ENCODE measurements at places on chromosomes 1 and 21. TPM values are rescaled to one million over a fixed set of nuclear protein-coding genes. Genes with fewer than 3 reads are reported as not detected.

DNA sequence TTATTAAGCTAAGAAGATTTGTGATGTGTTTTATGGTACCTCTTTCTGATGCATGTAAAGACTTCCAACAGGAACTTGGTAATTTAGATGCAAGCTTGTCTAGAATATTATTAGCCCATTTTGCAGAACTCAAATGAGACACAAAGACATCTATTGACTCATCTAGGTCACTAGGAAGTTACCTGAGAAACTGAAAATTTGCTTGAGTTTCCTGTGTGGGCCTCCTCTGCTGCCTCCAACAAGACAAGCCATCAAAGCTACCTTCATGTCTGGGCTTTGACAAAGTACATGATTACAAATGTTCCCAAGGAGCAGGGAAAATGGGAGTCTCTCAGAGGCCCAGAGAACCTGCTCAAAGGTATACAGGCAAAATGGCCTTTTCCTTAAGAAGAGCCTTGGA, 5.6 kb downstream of the RUNX1 start:
- peaks cover 78% of the 10 kb centered on the region for H3K4me1 ChIP-seq
- H3K27ac ChIP-seq, result peak overlapping the region; percentile 99
- DNase-seq, result no peak
- peaks cover 83% of the 10 kb centered on the region for H3K36me3 ChIP-seq

- DNase-seq, result no peak
- H3K4me3 ChIP-seq, result no peak overlapping the region
- no peaks in the 10 kb centered on the region for H3K36me3 ChIP-seq
- H3K4me1 ChIP-seq, result no peaks in the 10 kb centered on the region
- peaks cover 3% of the 10 kb centered on the region for H3K27me3 ChIP-seq
These were observed 611.7 kb downstream of the LMO4 start for GRCh38 chr1:87940421-87940820.

DNA sequence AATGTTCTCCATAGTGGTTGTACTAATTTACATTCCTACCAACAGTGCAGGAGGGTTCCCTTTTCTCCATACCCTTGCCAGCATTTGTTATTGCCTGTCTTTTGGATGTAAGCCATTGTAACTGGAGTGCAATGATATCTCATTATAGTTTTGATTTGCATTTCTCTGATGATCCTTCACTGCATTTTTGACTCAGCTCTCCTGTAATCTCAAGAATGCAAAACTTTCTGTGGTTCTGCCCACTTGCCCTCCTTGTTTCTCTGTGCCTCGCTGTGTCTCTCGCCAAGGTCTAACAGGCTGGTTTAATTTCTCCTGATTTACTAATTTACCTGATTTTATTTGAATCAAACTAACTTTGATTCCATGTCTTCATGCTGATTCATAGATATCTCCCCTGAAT, 407.9 kb downstream of the ZP4 start:
- no peaks in the 10 kb centered on the region for H3K27me3 ChIP-seq
- H3K36me3 ChIP-seq, result no peaks in the 10 kb centered on the region
- no peak for DNase-seq
- H3K4me3 ChIP-seq, result no peak overlapping the region
- no peak overlapping the region for H3K27ac ChIP-seq
- no peaks in the 10 kb centered on the region for H3K4me1 ChIP-seq

DNA sequence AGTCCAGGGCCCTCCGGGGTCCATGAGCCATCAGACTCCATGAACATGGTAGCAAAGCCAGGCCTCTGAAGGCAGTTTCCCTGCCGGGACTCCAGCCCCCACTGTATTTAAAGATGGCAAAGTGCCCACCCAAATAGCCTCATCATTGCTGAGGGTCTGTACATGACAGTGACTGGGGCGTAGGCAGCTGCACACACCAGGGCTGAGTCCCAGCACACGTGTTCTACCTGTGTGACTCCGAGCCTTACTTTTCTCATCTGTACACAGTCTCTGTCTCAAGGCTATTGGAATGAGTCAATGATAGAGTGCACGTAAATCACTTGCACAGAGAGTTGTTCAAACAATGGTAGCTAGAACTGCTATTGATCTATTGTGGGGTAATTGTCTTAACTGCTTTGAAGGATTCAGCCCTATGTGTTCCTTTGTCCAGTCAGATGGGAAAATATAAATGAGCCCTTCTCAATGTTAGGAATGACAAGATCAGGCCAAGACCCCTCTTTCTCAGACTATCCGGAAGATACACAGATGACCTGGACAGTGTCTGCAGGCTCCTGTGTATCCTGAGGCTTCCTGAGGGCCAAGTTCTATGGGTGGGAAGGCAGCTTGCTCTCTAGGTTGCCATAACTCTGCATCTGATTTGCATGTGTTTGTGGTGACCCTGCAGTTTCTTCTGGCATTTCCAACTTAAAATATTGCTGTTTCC, 48.9 kb downstream of the RASSF5 start:
- peak overlapping the region; percentile 92 for H3K4me3 ChIP-seq
- no peaks in the 10 kb centered on the region for H3K27me3 ChIP-seq

Gene FGR
- not detected for total RNA-seq

Gene NBPF3
- 5.0 TPM for total RNA-seq

DNA sequence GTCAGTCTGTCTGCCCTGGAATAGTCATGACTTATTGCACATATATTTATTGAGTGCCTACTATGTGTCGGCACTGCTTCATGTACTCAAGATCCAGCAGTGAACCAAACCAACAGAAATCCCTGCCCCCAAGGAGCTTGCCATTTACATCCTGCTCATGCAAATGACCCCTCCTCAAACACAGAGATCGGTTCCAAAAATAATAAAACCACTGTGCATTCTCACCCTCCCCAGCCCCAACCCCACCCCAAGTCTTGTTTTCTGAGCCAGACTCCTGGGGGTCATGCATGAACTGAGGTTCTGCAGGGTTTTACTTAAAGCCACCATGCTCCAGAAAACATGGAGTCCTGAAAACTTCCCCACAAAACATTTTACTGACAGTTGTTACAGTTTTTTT, 61.9 kb downstream of the KIAA0040 start:
- H3K27ac ChIP-seq, result no peak overlapping the region
- no peaks in the 10 kb centered on the region for H3K4me1 ChIP-seq
- H3K36me3 ChIP-seq, result no peaks in the 10 kb centered on the region

GRCh38 chr1:151158751-151159251, 2.4 kb downstream of the TNFAIP8L2 start:
- H3K27me3 ChIP-seq, result no peaks in the 10 kb centered on the region
- H3K4me3 ChIP-seq, result peak overlapping the region; percentile 98
- peak overlapping the region; percentile 96 for H3K27ac ChIP-seq
- DNase-seq, result no peak
- peaks cover 53% of the 10 kb centered on the region for H3K36me3 ChIP-seq

Gene ERG
- not detected for total RNA-seq

Gene ZYG11A
- 0.25 TPM for total RNA-seq

- H3K4me3 ChIP-seq, result no peak overlapping the region
- no peaks in the 10 kb centered on the region for H3K4me1 ChIP-seq
- no peaks in the 10 kb centered on the region for H3K36me3 ChIP-seq
- H3K27me3 ChIP-seq, result peaks cover 50% of the 10 kb centered on the region
These were observed 3.6 kb downstream of the ERG start for GRCh38 chr21:38494703-38495102.

DNA sequence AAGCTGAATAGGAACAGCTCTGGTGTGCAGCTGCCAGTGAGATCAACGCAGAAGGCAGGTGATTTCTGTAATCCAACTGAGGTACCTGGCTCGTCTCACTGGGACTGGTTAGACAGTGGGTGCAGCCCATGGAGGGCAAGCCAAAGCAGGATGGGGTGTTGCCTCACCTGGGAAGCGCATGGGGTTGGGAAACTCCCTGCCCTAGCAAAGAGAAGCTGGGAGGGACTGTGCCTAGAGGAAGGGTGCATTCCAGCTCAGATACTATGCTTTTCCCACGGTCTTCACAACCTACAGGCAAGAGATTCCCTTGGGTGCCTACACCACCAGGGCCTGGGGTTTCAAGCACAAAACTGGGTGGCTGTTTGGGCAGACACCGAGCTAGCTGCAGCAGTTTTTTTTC, 183.2 kb downstream of the DNM3 start:
- no peak overlapping the region for H3K4me3 ChIP-seq
- no peak for DNase-seq
- H3K4me1 ChIP-seq, result no peaks in the 10 kb centered on the region
- H3K27me3 ChIP-seq, result peaks cover 17% of the 10 kb centered on the region
- H3K27ac ChIP-seq, result no peak overlapping the region

GRCh38 chr1:37399205-37399604, 75.2 kb upstream of the ZC3H12A start:
- H3K27ac ChIP-seq, result no peak overlapping the region
- DNase-seq, result no peak
- H3K4me1 ChIP-seq, result no peaks in the 10 kb centered on the region
- peaks cover 21% of the 10 kb centered on the region for H3K27me3 ChIP-seq
- H3K4me3 ChIP-seq, result no peak overlapping the region

DNA sequence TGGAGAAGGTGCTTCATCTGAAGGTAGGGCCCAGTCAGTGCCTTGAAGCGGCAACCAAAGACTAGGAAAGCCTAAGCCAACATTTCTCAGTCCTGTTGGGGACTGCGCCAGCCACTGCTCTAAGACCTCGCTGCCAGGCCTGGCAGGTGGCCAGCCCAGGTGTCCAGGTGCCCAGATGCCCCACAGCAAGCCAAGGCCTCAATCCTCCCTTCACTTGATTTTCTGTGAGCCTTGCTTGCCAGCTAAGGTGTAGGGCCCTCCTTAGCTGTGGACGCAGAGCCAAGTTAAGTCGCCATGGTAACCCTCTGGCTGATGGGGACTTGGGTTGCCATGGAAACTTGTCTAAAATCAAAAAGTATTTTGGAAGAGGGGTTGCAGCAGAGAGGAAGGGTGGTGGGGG, 135.0 kb downstream of the NAV1 start:
- no peaks in the 10 kb centered on the region for H3K36me3 ChIP-seq
- H3K27ac ChIP-seq, result no peak overlapping the region
- no peak overlapping the region for H3K4me3 ChIP-seq
- H3K4me1 ChIP-seq, result no peaks in the 10 kb centered on the region
- DNase-seq, result no peak

DNA sequence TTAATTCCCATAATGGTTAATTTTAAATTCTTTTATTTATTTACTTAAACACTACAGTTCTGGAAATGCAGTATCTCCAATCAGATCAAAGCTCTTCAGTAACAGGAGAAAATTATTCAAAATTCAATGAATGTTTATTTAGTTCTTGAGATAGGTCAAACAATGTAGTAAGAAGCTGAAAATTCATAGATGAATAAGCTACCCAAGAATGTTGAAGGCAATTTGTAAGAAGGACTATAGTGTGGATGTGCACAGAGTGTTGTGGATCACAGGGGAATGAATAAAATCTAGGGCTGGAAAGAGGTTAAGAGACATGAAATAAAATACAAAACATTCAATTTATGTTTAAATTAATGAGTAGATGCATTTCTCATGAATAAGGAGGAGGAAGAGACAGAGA, 72.0 kb downstream of the OLFM3 start:
- no peaks in the 10 kb centered on the region for H3K27me3 ChIP-seq
- H3K36me3 ChIP-seq, result no peaks in the 10 kb centered on the region
- H3K27ac ChIP-seq, result no peak overlapping the region

DNA sequence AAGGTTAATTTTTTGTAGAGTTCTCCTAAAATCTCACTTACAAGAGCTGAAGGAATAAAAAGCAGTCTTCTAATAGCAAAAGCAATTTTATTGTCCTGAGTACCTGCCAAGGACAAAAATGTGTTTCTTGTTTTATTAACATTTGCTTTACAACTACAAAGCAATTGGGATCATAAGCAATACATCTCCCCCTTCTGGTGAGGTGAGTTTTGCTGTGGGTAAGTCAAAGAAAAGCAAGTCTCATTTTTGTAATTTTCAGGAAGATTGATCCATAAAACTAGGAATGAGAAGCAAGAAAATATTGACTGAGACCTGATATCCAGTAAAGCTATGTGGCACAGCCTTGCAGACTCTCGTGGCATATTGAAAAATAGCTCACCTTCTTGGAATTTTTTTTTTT, 2162.7 kb downstream of the NCAM2 start:
- no peaks in the 10 kb centered on the region for H3K4me1 ChIP-seq
- H3K27ac ChIP-seq, result no peak overlapping the region
- H3K4me3 ChIP-seq, result no peak overlapping the region
- H3K27me3 ChIP-seq, result no peaks in the 10 kb centered on the region
- no peak for DNase-seq

Gene TAL1
- total RNA-seq, result not detected

DNA sequence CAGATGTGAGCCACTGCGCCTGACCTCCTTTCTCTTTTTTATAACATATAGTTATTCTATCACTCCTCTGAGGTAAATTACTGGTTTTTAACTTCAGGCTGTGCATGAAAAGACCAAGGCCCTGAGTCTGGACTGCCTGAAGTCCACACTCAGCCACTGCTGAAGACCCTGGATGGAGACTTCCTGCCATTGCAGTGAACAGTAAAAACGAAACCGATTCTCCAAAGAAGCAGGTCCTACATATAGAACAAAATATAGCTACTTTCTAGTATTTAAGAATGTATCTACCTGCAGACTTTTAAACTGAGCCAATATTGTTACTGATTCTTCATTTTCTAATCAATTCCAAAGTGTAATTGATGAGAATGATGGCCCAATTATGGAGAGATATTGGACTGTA, 232.8 kb downstream of the CHRM3 start:
- no peaks in the 10 kb centered on the region for H3K4me1 ChIP-seq
- H3K27me3 ChIP-seq, result no peaks in the 10 kb centered on the region
- no peaks in the 10 kb centered on the region for H3K36me3 ChIP-seq
- DNase-seq, result no peak
- H3K4me3 ChIP-seq, result no peak overlapping the region

Gene CFHR4
- not detected for total RNA-seq

- DNase-seq, result no peak
- H3K4me1 ChIP-seq, result peaks cover 8% of the 10 kb centered on the region
- H3K36me3 ChIP-seq, result peaks cover 40% of the 10 kb centered on the region
- H3K27ac ChIP-seq, result no peak overlapping the region
These were observed 28.1 kb downstream of the RAB4A start for GRCh38 chr1:229298887-229299503.

- H3K27me3 ChIP-seq, result peaks cover 34% of the 10 kb centered on the region
- H3K4me1 ChIP-seq, result peaks cover 21% of the 10 kb centered on the region
- DNase-seq, result peak; percentile 47
- peak overlapping the region; percentile 77 for H3K4me3 ChIP-seq
- H3K27ac ChIP-seq, result peak overlapping the region; percentile 26
These were observed 516 bp downstream of the PHLDA3 start for GRCh38 chr1:201468501-201468843.

GRCh38 chr1:180917306-180918065, 4.8 kb downstream of the KIAA1614 start:
- no peaks in the 10 kb centered on the region for H3K36me3 ChIP-seq
- no peak overlapping the region for H3K4me3 ChIP-seq
- H3K27me3 ChIP-seq, result peaks cover 17% of the 10 kb centered on the region
- H3K27ac ChIP-seq, result no peak overlapping the region
- no peak for DNase-seq

Gene DISP3
- 0.18 TPM for total RNA-seq

GRCh38 chr1:25583519-25584370, 32.8 kb upstream of the MAN1C1 start:
- peaks cover 9% of the 10 kb centered on the region for H3K4me1 ChIP-seq
- no peaks in the 10 kb centered on the region for H3K36me3 ChIP-seq
- H3K27ac ChIP-seq, result no peak overlapping the region
- H3K4me3 ChIP-seq, result no peak overlapping the region

DNA sequence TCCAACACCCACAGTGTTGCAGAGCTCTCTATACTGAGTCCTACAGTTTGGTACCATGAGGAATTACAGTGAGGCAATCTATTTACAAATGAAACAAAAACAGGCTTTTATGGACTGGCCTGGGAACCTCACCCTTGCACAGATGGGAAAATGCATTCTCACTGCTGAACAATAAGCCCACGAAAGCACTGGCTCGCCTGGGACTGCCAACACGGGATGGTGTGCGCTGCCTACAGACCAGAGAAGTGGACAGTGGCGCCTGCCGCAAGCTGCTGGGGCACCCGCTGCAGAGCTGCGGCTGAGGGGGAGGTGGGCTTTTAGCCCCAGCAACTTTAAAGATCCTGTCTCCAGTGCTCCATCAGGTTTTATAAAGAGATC, 28.5 kb upstream of the ABCG1 start:
- no peak for DNase-seq
- H3K27ac ChIP-seq, result no peak overlapping the region
- peaks cover 17% of the 10 kb centered on the region for H3K36me3 ChIP-seq
- peaks cover 11% of the 10 kb centered on the region for H3K27me3 ChIP-seq

Gene PFKL
- total RNA-seq, result 218 TPM

Measured in activated CD4-positive, alpha-beta memory T cell treated with anti-CD3 and anti-CD28 coated beads, Interleukin-2, amount 10 ng/mL, durations not matched to agents 7 days and 5 days (primary cell).